ENCODE measurements at places on chromosomes 1 and 21.
A peak's percentile ranks its signal among the peaks of the same experiment; 100 is the strongest.

DNA sequence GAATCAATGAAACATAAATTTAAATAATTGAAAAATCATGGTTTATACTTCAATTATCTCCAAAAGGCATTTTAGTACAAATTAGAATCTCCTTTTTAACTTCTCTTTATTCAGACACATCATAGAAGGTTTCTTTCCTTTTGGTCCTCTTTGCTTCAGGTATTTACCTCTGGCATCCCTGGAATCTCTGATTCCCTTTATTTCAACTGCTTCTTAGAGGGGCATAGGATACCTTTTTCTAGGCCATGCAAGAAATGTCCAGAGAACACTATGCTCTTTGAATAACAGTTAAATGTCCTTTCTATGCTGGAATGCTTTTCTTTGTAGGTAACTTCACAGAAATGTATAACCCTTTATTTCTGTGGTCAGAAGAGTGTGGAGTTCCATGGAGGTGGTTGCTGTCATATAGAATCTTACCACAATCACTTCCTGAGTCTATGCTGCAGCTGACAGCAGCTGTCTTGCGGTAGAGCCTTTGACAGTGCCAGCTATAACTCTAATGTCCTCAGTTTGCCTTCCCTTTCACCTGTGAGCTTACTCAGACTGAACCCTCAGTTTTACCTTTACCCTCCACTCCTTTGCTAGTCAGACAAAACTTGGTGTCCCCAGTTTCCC, 8.6 kb downstream of the LAMC2 start:
- DNase-seq = no peak

- no peak for DNase-seq
Observed at GRCh38 chr1:68216089-68216772, 16.1 kb downstream of the WLS start.

- DNase-seq = peak; percentile 85
Observed at GRCh38 chr1:110875216-110875731, 2.3 kb downstream of the CD53 start.

GRCh38 chr1:44044071-44044801, 13.0 kb upstream of the SLC6A9 start:
- DNase-seq = no peak

GRCh38 chr1:22572818-22573217, 9.5 kb downstream of the EPHA8 start:
- DNase-seq = no peak

DNA sequence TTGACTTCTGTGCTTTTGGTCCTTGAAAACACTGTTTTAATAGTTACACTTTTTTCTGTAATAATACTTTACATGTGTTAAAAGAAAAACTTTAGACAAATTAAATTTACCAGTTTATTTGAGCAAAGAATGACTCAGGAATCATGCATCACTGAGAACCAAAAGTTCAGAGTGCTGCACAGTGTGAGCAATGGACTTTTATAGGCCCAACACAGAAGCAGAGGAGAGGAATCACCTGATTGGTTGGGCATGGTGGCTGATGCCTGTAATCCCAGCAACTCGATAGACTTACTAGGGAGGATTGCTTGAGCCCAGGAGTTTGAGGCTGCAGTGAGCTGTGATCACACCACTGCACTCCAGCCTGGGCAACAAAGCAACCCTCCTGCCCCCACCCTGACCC, 29.3 kb downstream of the ZNF648 start:
- DNase-seq = no peak

Measured in NCI-H2029 (cell line).